Stimulated activated effector memory CD8-positive, alpha-beta T cell treated with anti-CD3 and anti-CD28 coated beads, Interleukin-12 subunit alpha, Interleukin-12 subunit beta, amount 100 ng/mL, for 72 hours (primary cell): ENCODE measurements at places on chromosomes 5 and 9.

DNA sequence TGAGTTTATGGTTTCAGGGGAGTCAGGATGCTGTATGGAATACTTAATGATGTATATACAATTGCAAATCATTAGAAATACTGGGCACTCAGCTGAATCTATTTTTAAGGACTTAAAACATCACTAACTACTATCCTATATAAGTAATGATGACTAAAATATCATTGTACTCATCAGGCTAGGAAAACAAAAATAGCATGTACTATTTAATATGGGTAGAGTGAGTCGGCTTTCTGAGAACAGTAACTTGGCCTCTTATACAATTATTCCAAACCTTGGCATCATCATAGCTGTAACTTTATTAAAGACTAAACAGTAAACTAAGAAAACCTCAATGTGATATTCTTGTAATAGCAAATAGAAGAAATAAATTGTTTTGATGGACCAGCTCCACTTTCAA, 94.5 kb downstream of the PJA2 start:
- DNase-seq, result no peak

DNA sequence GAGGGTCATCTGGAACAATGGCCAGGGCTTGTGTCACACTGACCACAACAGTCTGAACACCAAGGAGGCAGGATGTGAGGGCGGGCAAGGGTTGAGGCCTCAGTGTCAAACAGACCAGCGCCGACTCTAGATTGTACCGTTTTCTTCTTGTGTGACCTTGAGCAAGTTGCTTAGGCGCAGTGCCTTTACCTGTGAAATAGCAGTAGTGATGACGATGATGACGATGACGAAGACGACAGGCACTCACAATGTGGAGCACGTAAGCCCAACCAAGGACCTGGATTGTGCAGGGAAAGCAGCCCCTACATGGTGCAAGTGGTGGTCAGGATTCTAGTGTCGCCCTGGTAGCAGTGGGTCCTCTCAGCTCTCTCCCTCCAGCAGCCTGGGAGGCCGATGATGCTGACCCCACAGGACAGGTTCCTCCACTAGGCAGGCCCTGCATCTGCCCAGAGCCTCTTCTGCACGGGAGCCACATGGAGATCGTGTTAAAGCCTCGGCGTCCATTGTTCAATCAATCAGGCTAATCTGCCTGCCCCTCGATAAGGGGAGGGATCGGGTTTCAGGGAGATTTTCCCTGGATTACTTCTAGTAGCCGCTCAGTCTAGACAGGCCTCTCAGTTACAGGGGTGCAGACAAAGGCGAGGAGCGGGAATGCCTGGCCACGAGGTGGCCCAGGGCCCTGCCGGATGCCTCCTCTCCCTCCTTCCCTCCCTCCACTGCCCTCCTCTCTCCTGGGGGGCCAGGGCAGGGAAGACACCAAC, 91.7 kb downstream of the MACROH2A1 start:
- DNase-seq, result no peak

DNA sequence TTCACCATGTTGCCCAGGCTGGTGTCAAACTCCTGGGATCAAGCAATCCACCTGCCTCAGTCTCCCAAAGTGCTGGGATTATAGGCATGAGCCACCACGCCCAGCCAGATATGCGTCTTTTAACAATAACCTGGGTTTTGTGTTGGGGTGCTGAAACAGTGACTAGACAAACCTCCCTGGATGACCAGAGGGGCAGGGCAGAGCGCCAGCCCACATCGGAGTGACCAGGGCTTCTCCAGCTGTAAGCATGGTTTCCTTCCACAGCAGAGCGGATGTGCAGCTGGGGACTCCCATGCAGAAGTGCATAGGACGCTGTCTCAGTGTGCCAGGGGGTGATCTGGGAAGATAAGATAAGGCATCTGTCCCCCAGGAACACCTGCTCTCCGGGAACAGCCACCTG, 244.9 kb downstream of the IRX2 start:
- no peak for DNase-seq

DNA sequence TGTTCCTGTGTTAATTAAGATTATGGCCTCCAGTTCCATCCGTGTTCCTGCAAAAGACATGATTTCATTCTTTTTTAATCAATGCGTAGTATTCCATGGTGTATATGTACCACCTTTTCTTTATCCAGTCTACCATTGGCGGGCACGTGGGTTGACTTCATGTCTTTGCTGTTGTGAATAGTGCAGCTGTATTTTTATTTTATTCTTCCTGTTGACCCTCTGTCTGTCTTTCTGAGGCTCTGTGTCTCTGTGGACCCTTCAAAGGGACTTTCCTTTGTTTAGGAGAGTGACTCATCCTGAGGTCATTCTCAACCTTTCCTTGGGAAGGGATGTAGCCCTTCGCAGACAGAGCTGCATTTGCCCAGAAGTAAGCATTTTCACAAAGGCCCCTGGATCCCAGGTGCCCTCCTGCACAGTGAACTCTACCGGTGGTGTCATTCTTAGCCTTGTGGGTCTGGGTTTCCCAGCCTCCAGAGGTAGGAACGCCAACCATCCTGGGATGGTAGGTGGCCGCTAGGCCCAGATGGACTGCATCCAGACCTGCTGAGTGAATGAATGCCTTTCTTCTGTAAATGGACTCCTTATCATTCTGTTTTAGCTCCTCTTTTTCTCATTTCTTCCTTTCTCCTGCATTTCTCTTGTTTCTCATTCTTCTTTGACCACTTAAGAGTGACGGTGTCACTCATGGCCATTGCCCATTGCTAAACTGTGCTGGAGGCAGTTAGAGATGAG, 22.4 kb downstream of the TRIO start:
- DNase-seq, result no peak

DNA sequence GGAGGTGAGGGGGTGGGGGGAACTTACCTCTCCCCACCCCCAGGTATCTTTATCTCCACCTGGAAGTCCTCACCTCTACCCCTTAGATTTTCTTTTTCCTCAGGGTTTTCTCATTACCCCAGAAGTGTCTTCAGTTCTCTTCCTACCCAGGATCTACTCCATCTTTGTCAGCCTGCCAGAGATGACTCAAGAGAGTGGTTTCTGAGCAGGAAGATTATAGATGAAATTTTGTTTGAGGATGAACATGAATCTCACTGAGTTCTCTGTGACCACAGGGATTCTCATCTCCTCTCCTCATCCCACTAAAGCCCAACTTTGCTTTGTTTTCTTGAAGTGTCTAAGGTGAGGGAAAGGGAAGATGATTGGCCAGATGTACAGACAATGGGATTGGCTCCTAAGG, 5.2 kb upstream of the HINT2 start:
- no peak for DNase-seq

DNA sequence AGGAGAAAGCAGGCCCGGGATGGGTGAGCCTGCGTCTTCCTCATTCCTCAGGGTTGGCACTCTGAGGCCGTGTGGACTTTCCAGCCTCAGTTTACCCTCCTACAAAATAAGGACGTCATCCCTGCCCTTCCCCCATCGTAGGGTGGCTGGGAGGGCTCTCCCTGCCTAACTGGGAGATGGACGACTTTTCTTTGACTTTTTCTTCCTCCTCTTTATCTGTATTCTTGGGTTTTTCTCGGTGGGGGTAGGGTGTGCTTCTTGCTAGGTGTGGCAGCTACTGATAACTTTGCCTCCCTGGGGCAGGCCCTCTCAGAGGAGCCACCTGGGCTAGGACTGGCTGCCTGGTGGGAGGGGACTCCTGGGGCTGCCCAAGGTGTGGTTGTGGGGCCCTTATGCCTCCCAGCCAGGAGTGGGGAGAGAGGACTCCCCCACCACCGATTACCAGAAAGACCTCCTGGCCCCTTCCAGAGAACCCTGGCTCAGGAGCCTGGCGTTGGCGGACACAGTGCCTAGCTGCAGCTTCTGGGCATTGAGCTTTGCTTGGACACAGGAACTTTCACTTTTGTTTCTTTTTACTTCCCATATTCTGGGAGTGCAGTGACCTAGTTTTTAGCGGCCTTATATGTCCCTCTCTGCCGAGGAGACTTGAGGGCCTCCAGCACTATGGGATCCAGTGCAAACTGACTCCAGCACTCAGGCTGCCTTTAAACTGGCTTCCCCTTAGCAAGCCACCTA, 6.1 kb downstream of the GLIPR2 start:
- no peak for DNase-seq
